GM23338 (cell line): ENCODE measurements at places on chromosomes 1 and 21.
A peak's percentile ranks its signal among the peaks of the same experiment; 100 is the strongest.

DNA sequence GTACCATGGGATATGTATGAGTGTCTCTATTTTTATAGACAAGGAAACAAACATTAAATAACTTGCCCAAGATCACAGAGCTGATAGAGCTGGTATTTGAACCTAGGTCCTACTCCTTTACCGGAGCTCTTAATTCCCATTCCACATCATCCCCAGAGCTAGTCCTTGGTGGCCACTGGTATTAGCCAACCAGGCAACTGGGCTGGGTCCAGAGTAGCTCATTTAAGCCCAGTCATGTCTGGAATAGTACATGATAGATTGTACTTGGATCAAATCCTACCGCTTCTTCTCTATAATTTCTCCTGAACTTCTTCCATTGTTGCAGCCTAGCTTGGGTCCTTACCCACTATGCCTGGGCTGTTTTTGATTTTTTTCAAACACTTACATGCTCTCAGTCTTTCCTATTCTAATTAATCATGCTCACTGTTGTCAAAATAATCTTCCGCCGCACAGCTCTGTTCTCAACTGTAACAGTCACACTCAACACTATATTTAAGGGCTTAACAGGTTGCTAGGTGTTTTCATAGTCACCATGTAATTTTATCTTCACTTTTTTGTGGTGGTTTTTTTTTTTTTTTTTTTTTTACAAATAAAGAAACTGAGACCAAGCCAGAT, 80.2 kb downstream of the COLGALT2 start:
- DNase-seq = no peak

GRCh38 chr1:28905921-28906666, 8.3 kb upstream of the EPB41 start:
- DNase-seq = no peak

DNA sequence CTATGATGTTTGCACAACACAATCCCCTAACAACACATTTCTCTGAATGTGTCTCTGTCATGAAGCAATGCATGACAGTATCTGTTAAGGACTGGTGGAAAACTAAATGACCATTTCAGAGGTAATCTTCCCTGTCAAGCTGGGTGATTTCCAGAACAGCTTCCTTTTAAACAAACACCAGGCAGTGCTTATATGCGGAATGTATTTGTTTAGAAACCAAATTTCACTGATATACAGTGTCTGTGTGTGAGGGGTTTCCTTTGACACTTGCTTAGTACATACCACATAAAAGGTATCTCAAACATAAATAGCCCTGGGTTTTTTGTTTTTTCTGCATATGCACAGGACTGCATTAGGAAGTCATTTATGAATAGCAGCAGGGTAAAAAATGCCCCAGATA, 95.6 kb downstream of the TGFBR3 start:
- DNase-seq = no peak

DNA sequence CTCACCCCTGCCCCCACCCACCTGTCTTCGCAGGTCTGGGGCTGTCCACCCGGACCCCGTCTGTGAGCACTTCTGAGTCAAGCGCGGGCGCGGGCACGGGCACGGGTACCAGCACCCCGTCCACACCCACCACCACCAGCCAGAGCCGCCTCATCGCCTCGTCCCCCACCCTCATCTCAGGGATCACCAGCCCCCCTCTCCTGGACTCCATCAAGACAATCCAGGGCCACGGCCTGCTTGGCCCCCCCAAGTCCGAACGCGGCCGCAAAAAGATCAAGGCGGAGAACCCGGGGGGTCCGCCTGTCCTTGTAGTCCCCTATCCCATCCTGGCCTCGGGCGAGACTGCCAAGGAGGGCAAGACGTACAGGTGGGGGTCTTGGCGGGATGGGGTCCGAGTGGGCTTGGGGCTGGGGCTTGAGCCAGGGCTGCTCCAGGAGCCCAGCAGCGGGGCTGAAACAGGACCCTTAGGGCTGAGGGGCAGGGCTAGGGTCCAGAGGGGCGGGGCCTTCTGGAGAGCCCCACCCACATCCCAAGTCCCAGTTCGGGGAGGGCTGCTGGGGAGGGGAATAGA, 23.9 kb downstream of the ZNF362 start:
- DNase-seq = peak; percentile 31

GRCh38 chr1:247216261-247216660, 39.6 kb upstream of the VN1R5 start:
- DNase-seq = no peak

- DNase-seq = peak; percentile 67
Measured at GRCh38 chr1:22731924-22732720, 21.5 kb downstream of the EPHB2 start.

- DNase-seq = no peak
Measured at GRCh38 chr1:9448132-9449109, 90.8 kb upstream of the SLC25A33 start.

- DNase-seq = no peak
Measured at GRCh38 chr1:117824616-117825015, 104.8 kb downstream of the GDAP2 start.

- DNase-seq = no peak
Measured at GRCh38 chr1:180288940-180289339, 58.9 kb downstream of the LHX4 start.

DNA sequence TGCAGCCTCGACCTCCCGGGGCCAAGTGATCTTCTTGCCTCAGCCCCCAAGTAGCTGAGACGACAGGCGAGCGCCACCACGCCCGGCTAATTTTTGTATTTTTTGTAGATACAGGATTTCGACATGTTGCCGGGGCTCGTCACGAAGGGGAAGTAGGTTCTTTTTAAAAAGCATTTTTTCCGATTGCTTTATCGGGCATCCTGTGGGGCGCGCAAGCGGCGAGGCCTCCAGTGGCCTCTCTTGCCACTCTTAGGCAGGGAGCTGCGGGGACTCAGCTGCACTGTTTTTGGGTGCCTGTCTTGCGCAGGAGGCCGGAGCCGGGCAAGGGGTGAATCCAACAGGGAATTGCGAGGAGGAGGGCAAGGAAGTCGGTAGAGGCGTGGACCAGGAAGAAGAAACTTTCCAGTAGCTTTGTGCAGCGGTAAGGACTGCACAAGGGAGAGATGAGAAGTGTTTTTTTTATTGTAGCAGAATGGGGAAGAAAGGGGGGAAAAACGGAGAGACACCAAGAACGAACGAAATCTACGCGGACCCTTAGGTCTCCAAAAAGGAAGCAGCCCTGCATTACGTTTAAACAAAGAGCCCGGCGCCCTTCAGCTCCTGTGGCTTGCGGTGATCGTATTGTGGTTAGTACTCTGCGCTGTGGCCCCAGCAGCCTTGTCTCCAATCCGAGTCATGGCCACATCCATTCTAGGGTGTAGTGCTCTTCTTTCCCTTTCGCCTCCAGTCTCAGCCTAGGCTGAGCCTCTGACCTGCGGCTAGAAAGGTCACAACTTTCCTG, 164.8 kb downstream of the PPIAL4G start:
- DNase-seq = peak; percentile 80

DNA sequence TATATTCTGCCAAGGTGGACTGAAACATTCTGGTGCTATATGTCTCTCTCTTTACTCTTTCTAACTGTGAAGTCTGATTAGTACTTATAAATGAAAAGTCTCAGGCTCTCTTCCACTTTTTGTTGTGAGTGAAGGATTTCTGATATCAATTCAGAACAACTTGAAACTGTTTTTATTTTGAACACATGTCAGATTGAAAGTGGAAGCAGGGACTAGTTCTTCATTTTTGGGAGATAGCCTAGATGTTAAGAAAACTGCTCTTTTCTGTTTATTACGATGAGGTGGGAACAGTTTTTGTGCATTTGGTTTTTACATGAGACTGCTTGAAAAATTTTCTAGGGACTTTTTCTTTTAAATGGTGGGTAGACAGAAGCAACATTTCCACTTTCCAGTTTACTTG, 14.5 kb upstream of the GBP3 start:
- DNase-seq = no peak

DNA sequence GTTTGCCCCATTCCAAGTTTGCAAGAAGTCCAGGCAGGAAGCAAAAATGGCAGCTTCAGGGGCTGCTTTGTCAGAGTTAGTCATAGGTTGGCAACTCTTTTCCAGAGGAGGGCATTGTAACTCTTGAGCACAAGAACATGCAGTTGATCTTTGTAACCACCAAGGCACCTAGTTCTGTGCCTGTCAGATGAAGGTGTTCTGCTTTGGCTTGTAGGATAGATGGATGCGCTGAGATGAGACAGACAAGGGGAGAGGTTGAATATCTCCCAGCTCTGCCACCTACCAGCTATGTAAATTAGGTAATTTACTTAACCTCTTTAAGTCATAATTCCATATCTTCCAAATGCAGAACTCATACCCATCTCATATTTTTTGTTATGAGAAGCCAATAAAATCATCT, 89.3 kb downstream of the ZNF648 start:
- DNase-seq = no peak

DNA sequence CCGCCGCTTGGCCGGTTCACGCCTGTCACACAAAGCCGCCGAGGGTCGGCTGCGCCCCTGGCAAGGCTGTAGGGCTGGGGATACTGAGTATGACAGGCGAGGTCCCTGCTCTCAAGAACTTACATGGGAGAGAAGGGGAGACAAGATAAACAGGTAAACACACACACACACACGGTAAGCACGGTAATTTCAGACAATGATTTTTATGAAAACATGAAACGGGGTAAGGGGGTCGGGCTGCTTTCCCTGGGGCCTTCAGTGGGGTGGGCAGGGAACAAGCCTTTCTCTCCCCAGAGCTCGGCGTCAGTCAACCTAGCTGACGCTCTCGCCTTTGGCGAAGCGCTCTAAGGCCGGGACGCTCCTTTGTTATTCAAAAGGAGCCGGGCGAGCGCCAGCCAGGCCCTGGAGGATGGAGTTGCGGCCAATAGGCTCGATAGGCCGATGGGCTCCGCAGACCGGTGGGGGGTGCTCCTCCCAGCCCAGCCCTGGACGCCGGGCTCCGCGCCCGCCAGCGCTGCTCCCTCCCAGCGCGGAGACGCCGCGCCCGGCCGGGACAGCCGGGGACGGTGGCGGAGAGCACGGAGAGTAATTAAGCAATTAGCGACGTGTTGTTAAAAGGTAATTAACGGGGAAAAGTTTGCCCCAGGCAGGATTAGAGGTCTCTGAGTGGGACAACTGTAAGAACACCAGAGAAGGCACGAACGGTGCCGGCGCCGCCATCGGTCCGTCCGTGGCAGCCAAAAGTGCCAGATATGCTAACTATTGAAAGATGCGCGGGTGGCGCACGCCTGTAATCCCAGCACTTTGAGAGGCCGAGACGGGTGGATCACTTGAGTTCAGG, 950 bp upstream of the INKA2 start:
- DNase-seq = peak; percentile 97

- DNase-seq = no peak
Measured at GRCh38 chr1:231313661-231314060, 24.0 kb downstream of the EXOC8 start.

- no peak for DNase-seq
Measured at GRCh38 chr1:48524892-48525467, 53.0 kb upstream of the SPATA6 start.

DNA sequence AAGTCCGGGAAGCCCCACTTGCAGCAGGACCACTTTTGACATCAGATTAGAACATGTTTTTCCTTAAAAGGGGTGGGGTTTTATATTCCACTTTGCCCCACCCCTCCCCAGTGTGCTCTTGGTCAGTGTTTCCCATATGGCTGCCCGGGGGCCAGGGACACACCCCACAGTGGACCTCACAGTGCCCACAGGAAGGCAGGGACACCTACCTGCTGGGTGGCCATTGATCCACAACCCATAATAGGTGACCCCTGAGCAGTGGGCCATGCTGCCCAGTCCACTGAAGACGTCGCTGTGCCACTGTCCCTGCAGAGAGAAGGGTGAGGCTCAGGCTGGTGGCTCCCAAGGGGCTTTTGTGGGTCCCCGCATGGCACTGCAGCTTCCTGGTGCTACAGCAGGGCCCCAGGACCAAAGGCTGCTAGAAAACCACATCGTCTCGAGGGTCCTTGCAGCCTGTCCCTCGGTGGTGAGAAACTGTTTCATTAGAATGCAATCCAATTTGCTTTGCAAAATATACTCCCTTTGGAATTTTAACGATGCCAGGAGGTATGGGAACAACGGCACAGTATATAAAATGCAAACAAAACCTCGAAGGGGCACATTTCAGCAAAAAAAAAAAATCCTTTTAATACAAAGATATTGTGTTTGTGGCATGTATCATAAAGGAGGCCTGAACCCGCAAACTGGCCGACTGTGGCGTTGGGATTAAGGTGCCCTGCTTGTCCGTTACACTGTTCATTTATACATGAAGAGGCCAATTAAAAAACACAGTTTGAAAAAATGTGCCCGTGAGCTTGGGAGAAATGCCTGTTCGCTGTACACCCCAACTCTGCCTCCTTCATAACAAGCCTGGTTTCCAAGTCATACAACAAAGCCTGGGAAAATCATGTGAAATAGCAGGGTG, 16.9 kb downstream of the MORN1 start:
- DNase-seq = no peak

DNA sequence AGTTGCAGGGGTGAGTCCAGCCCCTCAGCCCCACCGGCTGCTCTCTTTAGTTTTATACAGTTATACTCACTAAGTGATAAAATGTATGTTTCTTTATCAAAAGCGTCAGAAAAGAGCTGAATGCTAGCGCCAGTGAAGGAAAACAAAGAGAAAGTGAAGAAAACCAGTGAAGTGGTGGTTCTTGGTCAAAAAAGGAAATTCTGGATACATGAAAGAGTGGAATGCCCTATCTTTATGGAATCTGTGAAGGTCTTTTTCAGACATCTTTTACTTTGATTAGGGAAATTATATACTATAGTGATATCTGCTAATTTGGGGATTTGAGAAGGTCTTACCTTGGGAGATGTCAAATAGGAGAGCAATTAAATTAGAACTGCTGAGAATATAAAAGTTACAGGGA, 41.3 kb downstream of the GPR3 start:
- no peak for DNase-seq

GRCh38 chr1:204191456-204191855, 4.8 kb downstream of the KISS1 start:
- DNase-seq = no peak

- no peak for DNase-seq
Measured at GRCh38 chr1:94871031-94871430, 50.9 kb downstream of the SLC44A3 start.

- no peak for DNase-seq
Measured at GRCh38 chr1:165686971-165687433, 11.4 kb downstream of the ALDH9A1 start.

DNA sequence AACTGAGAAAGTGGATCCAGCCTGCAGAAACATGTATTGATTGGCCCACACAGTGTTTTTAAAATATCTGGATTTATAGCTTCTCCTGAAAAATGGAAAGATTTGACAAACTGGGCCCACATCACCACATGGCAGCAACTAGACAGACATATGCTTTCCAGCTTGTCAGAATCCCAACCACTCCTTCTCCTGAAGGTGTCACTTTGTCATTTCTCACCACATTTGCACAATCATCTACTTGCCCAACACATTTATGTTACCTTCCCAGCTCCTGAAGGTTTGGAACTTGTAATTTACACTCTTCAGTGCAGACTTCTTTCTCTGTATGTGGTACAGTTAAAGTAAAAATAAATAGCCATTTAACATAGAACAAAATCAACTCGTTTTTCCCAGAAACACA, 126.1 kb upstream of the KIAA1614 start:
- no peak for DNase-seq

GRCh38 chr1:163170331-163170730, 32.4 kb downstream of the RGS5 start:
- DNase-seq = no peak

GRCh38 chr1:242847390-242847993, 323.0 kb upstream of the PLD5 start:
- DNase-seq = peak; percentile 63

- DNase-seq = no peak
Measured at GRCh38 chr1:24344090-24344742, 25.1 kb downstream of the GRHL3 start.

- no peak for DNase-seq
Measured at GRCh38 chr1:221841251-221841982, 99.5 kb upstream of the DUSP10 start.

- no peak for DNase-seq
Measured at GRCh38 chr1:241968611-241969010, 11.0 kb downstream of the BECN2 start.
